ENCODE measurements at places on chromosomes 13 and 19. TPM values are rescaled to one million over a fixed set of nuclear protein-coding genes. Genes with fewer than 3 reads are reported as not detected.

PLPP2 gene
- not detected for total RNA-seq

DBP gene
- total RNA-seq, result 34.8 TPM

WDR62 gene
- total RNA-seq, result 27.8 TPM

ZNF575 gene
- total RNA-seq, result 4.6 TPM

SOX1 gene
- not detected for total RNA-seq

COL5A3 gene
- total RNA-seq, result 0.08 TPM

CRX gene
- 0.06 TPM for total RNA-seq

ZNF681 gene
- total RNA-seq, result 6.0 TPM

LYPD3 gene
- total RNA-seq, result 1.8 TPM

ZNF844 gene
- 9.1 TPM for total RNA-seq

IGFL2 gene
- not detected for total RNA-seq

MEDAG gene
- not detected for total RNA-seq

RXFP2 gene
- not detected for total RNA-seq

EPS8L1 gene
- 7.6 TPM for total RNA-seq

ATP1A3 gene
- total RNA-seq, result 7.1 TPM

Data from activated naive CD8-positive, alpha-beta T cell treated with anti-CD3 and anti-CD28 coated beads, Interleukin-2, amount 10 ng/mL, durations not matched to agents 7 days and 5 days (primary cell).